HFFc6 (cell line): ENCODE measurements at places on chromosomes 11 and 22. TPM values are rescaled to one million over a fixed set of nuclear protein-coding genes. Genes with fewer than 3 reads are reported as not detected.

PCNX3 gene
- 51.6 and 55.5 TPM in 2 replicates for total RNA-seq

GRCh38 chr11:65636108-65637031 is 1.5 kb upstream of the SIPA1 start:
- peaks cover 19% of the 10 kb centered on the region for H3K4me1 ChIP-seq
- H3K27me3 ChIP-seq, result 0 out of 2 replicates have a peak, but pooled peaks cover 3% of the 10 kb centered on the region
- DNase-seq, result no peak
- no peak overlapping the region; the same call in 1 of the 2 replicates for H3K27ac ChIP-seq
- no peaks in the 10 kb centered on the region; the same call in 1 of the 2 replicates for H3K36me3 ChIP-seq
- no peak overlapping the region for H3K4me3 ChIP-seq

- H3K36me3 ChIP-seq, result no peaks in the 10 kb centered on the region
- H3K4me3 ChIP-seq, result no peak overlapping the region
- peak overlapping the region; percentile 43; the same call in 1 of the 2 replicates for H3K27ac ChIP-seq
- peaks cover 41% of the 10 kb centered on the region for H3K4me1 ChIP-seq
- H3K27me3 ChIP-seq, result peaks cover 10% of the 10 kb centered on the region; the same call in 1 of the 2 replicates
Observed at GRCh38 chr11:75654314-75654713, 14.5 kb downstream of the MAP6 start.

DNA sequence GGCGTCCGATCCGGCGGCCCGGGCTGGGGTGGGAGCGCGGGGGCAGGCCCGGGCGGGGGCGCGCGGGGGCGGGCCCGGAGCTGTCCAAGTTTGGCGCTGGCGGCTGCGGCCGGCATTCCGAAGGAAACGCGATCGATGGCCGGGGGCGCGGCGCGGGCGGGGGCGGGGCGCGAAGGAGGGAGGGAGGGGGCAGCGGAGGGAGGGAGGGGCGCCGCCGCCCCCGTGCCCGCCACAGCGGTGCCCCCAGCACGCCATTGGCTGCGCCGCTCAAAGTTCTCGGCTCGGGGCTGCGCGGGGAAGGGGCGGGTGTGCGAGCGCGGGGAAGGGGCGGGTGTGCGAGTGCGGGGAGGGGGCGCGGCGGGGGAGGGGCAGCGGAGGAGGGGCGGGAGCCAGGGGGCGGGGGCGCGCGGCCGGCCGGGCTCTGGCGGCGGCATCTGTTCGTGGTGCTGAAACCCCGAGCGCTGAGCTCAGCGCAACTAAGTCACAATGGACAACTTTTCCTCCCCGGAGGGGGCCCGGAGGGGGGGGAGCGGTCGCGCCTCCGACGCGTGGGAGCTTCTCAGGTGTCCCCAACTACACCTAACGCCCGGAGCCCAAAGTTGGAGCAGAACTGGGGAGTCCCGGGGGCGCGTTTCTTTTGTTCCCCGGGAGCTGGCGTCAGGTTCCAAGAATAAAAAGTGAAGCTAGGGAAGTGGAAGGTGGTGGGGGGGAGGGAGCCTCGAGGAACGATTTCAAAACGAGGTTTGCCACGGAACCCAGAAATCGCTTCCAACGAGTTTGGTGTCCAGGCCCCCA is 2.2 kb downstream of the PHF21B start:
- no peak overlapping the region for H3K4me3 ChIP-seq
- peaks cover 17% of the 10 kb centered on the region for H3K4me1 ChIP-seq
- H3K27me3 ChIP-seq, result peaks cover 47% of the 10 kb centered on the region
- no peaks in the 10 kb centered on the region; the same call in 1 of the 2 replicates for H3K36me3 ChIP-seq
